ENCODE measurements at places on chromosomes 3 and 15. TPM values are rescaled to one million over a fixed set of nuclear protein-coding genes. Genes with fewer than 3 reads are reported as not detected.

Gene CCR9
- total RNA-seq: not detected

Gene TTLL13
- total RNA-seq: 0.39 TPM

Gene DAPK2
- total RNA-seq: 10.2 TPM

Gene EXD1
- total RNA-seq: 0.15 TPM

Gene CLDN16
- not detected for total RNA-seq

Gene MUSTN1
- 0.49 TPM for total RNA-seq

Gene SLC2A2
- 0.13 TPM for total RNA-seq

Gene SIDT1
- total RNA-seq: not detected

Gene DLEC1
- not detected for total RNA-seq

Gene COPS2
- total RNA-seq: 69.4 TPM

Gene SCG3
- 0.62 TPM for total RNA-seq

Gene CACNA2D2
- 0.59 TPM for total RNA-seq

Gene FBXW12
- not detected for total RNA-seq

Gene PYGO1
- 2.4 TPM for total RNA-seq

Gene H1-8
- not detected for total RNA-seq

Gene NUSAP1
- 127 TPM for total RNA-seq

Gene LRRC58
- 29.5 TPM for total RNA-seq

Gene STRC
- not detected for total RNA-seq

Gene PLSCR2
- total RNA-seq: 0.54 TPM

Gene AMIGO3
- total RNA-seq: 0.72 TPM

Gene C3orf49
- total RNA-seq: not detected

Gene NEK10
- 5.7 TPM for total RNA-seq

Gene CACNA2D3
- total RNA-seq: 0.41 TPM

Gene CHRNA3
- total RNA-seq: 0.31 TPM

Gene KIF7
- total RNA-seq: 6.5 TPM

Gene TM4SF18
- 54.5 TPM for total RNA-seq

Gene EXOSC7
- 38.4 TPM for total RNA-seq

Gene CHL1
- total RNA-seq: not detected

Gene CORO2B
- 0.36 TPM for total RNA-seq

Gene ST3GAL6
- 0.15 TPM for total RNA-seq

Gene SLC51B
- 0.51 TPM for total RNA-seq

Gene ROPN1
- not detected for total RNA-seq

Gene HIGD2B
- total RNA-seq: 0.21 TPM

Gene GOLGA8S
- total RNA-seq: 0.15 TPM

Gene TM4SF1
- 1,063 TPM for total RNA-seq

Gene FAM162A
- 59.6 TPM for total RNA-seq

Gene PLXNB1
- 22.8 TPM for total RNA-seq

Gene GHSR
- not detected for total RNA-seq

Gene SSUH2
- total RNA-seq: not detected

Gene CKMT1B
- 2.4 TPM for total RNA-seq

Gene LEKR1
- not detected for total RNA-seq

Gene MAP2K5
- total RNA-seq: 18.3 TPM

Gene PSTPIP1
- total RNA-seq: 0.46 TPM

Gene DNAH12
- 0.21 TPM for total RNA-seq

Gene ARHGAP31
- 7.6 TPM for total RNA-seq

Gene C15orf39
- total RNA-seq: 17.6 TPM

Gene GOLGA6L7
- total RNA-seq: not detected

Gene RAB11A
- total RNA-seq: 263 TPM

Gene TGM5
- total RNA-seq: not detected

Gene SAMD7
- total RNA-seq: not detected

Gene ZNF502
- not detected for total RNA-seq

Gene IFT122
- total RNA-seq: 52.4 TPM

Gene IREB2
- 71.7 TPM for total RNA-seq

Gene UROC1
- total RNA-seq: not detected

Data from Panc1 (cell line).